ENCODE measurements at places on chromosomes 7 and 10.
A peak's percentile ranks its signal among the peaks of the same experiment; 100 is the strongest.

DNA sequence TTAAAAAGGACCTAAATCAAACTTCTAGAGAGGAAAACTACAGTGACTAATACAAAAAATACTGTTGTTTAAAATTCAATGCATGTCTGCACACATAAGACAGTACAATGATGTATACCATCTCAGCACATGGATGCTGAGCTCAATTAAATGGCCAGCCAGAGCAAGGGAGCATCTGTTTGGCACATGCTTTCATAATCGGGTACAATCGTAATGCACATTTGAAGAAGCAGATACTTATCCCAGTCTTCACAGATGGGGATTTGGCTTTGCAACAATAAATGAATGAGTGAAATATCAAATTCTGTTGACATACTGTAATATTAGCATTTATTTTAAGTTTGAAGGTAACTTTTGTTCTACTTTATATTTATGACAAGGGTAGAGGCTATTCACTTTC is 187.8 kb downstream of the CRPPA start:
- no peak for DNase-seq

DNA sequence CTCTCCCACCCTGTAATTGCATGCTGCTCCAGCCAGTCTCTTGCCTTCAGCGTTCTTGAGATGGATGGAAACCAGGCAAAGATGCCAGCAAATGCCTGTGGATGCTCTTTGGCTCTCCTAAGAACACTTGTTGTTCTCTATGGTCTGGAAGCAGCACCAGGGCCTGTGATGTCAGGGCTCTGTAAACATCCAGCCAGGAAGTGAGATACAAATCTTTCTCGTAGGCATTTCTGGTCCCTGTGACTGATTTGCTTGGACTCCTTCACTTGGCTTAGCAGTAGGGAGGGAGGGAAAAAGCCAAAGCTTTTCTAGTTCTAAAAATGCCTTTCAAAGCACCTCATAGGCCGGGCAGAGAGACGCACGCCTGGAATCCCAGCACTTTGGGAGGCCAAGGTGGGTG is 201.3 kb downstream of the REEP3 start:
- DNase-seq = no peak

- no peak for DNase-seq
These were observed 1.5 kb upstream of the JAKMIP3 start for GRCh38 chr10:132064082-132064755.

DNA sequence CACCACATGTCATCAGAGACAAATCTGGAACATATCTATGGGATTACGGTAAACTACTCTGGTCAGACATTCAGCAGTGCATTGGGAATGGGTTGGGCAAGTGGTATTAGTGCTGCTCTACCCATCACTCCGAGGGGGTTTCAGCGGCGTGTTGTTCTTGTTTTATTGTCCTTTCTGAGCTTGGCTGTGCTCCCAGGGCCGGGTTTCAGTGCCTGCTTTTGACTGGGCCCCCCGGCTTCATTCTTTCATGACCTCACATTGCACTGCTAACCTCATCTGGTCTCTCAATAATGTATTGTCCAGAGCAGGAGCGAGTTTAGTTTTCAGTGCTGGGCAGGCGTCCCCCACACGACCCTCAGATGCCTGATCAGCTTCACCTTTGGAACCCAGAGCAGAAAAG is 364.6 kb downstream of the PAXIP1 start:
- no peak for DNase-seq

DNA sequence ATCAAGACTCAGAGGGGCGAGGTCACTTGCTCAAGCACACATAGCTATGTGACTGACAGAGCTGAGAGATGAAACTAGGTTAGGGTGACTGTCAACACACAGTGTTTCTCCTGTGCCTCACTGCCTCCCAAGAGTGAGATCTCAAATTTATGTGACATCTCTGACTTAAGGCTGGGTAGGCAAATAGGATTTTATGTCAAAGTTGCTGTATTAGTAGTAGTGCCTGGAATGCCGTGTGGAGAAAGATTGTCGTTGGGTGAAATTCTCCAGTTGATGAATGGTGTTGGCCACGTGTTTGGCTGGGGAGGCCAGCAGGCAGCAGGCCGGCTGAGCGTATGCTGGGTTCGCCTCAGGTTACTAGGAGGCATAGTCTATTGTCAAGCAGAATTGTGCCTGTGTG is 148.3 kb upstream of the BMPER start:
- DNase-seq = no peak

DNA sequence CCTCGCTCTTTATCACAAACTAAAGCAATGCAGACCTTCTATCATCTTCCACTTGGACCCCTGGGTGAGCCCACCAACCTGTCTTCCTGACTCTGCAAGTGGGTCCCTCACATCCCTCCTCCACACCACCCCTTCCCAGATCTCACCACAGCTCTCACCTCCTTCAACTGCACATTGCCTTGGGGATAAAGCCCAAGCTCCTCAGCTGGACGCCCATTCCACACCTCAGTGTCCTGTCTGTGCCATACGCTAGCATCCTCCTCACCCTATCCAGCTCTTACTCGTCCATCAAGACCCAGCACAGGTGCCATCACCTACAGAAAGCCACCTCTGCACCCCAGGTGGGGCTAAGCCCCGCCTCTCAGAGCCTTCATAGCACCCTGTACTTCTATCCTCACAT is 141.0 kb upstream of the LANCL2 start:
- no peak for DNase-seq

DNA sequence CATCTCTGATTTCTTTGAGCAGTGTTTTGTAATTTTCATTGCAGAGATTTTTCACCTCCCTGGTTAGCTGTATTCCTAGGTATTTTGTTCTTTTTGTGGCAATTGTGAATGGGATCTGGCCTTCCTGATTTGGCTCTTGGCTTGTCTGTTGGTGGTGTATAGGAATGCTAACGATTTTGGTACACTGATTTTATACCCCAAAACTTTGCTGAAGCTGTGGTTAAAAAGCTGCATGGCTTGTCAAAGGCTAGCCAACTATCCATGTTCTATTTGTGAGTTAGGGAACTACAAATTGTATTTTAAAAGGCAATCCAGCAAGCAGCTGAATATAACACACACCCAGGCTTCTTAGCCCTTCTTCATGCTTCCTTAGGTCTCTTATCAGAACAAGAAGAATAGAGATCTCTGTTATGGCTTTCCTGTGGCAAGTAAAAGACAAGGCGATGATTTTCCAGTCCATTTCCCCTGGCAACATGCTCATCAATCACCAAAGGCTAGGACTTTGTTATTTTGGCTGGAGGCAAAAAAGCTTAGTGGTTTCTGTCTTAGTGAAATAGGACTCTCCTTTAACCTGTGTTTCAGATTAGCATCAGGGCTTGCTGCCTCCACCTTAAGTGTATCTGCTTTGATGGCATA is 77.5 kb downstream of the CDK6 start:
- DNase-seq = no peak

- no peak for DNase-seq
These were observed 369.9 kb downstream of the CNTNAP2 start for GRCh38 chr7:146486519-146486918.

DNA sequence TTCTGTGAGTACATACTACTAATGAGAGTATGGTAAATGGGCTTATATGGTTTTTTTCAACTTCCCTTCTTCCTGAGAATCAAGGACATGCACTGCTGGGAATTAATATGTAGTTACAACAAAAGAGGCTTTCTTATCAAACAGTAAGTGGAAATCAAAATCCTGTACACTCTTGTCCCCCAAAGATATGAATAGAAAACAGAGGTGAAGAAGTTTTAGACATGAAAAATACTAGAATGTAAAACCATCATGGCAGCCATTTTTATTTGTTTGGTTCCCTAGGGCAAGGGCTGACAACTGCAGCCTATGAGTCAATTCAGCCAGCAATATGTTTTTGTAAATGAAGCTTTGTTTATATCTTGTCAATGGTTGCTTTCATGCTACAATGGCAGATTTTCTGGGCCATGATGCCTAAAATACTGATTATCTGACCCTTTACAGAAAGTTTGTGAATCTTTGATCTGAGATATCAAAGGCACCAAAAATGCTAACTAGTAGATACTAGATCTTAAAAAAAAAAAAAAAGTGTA is 422.4 kb downstream of the PARD3 start:
- DNase-seq = no peak

- DNase-seq = no peak
These were observed 43.9 kb downstream of the TNS3 start for GRCh38 chr7:47537716-47538675.

DNA sequence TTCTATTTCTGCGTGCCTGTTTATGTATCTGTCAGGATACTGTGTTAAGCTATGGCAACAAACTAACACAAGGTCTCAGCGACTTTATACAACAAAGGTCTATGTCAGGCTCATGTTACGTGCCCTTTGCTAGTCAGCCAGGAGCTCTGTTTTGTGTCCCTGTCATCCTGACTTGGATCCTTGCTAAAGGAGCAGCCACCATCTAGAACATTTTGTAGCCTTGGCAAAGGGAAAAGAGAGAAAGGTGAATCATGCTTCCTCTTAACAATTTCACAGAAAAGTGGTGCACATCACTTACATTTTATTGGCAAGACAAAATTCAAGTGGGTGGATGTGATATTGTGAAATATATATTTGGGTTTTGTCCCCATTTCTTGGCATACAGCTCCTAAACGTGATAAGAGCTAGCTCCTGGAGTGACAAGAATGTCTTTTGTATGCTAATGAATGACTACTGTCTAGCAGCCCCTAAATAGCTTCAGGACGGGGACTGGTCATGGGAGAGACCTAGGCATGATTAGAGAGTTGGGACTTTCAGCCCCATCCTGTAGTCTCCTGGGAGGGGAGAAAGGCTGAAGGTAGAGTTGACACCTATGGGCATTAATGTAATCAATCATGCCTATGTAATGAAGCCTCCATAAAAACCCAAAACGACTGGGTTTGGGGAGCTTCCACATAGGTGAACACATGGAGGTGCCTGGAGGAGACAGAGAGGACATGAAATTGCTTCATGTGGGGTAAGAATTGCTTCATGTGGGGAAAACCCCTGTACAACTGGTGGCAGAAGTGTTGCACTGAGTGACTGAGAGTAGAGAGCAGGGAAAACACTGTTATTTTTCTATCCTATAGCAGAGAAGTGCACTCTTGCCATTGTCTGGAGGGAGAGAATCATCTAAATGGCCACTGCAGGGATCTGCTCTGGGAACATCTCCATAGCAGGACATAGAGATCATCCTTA is 33.0 kb downstream of the MRPL32 start:
- DNase-seq = no peak

DNA sequence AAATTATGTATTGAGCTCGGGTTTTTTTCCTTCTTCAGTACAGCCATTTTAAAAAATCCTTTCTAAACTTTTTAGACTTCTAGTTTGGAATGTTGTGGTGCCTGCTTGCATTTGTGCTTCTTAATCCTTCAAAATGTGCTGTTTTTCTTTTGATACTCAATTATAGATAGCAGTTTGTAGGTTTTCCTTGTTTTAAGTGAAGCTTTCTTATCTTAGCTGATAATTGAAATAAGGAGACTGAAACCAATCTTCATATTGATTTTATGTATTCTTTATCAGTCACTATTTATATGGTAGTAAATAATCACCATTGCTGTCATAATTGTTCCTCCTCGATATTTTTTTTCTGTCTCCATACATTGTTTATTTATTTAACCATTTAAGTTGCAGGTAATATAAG is 56.6 kb downstream of the TAF3 start:
- DNase-seq = no peak

DNA sequence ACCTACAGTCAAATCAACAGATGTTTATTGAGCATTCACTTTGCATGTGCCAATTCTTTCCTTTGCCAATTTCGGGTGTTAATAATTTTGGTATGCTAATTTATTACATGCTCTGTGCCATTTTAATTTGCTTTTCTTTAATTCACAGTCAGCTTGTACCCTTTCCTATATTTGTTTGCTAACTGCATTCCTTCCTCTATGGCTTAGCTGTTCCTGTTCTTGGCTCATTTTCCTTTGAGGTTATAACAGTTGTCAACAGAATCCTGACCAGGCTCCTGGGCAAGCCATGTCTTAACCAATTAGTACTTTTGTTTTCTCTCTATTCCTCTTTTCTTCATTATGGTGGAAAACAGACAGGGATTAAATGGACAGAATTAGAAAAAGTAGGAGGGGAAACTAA is 73.6 kb upstream of the RPA3 start:
- no peak for DNase-seq

- no peak for DNase-seq
These were observed 38.3 kb upstream of the SFMBT2 start for GRCh38 chr10:7449063-7449695.

GRCh38 chr7:94449151-94449725 is 54.5 kb downstream of the COL1A2 start:
- DNase-seq = no peak

DNA sequence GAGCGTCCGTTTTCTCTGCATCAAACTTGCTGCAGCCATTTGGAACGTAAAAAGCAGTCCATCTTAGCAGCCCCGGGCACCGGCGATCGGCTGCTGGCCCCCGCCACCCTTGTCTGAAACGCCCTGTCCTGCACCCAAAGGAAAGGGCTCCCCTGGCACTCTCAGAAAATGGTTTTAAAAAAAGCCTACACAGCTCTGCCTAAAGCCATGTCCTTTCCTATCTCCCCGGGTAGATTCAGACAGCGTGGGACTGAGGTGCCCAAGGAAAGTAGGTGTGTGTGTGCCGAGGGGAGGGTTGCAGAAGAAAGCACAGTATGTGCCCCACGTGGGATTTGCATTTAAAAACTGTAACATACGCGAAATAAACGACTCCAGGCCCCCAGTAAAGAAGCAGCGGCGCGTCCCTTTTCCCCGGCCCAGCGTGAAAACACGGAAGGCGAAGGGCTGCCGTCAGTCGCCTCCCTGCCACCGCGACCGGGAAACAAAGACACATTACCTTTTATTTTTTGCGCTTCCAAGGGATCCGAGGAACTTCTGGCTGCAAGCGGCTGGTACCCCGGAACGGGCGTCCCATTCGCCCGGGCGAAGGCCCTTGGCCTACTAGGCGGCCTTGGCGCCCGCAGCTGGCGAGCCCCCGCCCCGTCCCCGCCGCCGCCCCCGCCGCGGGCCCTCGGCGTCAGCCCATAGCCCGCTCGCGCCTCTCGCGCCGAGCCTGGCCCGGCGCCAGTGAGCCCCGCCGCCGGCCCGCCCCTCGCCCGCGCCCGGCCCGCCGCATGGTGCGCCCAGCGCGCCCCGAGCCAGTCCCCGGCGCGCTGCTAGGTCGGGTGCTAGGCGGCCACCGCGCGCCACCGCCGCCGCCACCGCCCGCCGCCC is 304.6 kb downstream of the PRPF18 start:
- DNase-seq = peak; percentile 62
